ENCODE measurements at places on chromosomes 6 and 20.

DNA sequence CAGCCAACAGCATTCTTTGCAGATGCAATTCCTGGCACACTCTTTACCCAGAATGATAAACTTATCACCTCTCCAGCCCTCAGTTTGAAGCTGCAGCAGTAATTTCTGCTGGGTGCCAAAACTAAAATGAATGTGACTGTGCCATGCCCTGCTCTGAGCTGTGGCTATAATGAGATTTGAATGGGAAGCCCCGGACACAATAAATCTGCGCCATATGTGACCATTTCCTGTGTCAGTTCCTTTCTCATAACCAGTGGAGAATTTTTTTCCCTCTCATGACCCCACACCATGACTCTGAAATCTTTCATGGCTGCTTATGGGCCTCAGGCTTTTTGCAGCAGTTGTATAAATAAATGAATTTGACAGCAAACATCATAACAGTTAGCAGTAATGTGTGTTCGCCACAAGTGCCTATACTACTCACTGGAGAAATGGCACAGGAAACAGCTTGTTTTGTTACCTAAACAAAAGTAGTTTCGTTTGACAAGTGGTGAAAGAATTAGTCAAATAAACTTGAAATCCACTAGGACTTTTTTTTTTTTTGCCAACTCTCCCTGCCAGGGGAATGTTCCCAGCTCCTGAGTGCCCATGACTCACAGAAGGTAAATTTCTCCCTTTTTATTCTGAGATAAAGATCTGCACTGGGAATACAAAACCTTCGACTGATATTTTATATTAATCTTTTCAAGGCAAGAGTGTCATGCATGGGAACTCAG is 408.4 kb downstream of the PKHD1 start:
- DNase-seq: no peak

DNA sequence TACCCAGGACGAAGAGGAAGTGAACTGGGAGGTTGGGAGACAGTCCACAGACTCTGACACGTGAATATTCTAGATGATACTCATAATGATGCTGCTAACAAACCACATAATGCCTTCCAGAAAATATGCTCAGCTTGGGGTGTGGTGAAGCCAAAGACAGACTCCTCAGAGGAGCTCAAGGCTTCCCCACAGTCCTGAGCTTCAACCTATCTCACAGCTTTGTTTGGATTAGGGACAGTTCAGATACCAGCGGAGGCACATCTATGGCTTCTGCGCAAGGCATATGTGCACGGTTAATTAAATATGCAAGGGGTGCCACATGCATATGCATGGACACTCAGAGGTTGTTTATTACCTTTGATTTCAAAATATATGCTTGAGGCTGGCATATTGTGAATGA is 30.7 kb upstream of the MYLIP start:
- no peak for DNase-seq

GRCh38 chr6:165091121-165091785 is 218.2 kb downstream of the C6orf118 start:
- no peak for DNase-seq

DNA sequence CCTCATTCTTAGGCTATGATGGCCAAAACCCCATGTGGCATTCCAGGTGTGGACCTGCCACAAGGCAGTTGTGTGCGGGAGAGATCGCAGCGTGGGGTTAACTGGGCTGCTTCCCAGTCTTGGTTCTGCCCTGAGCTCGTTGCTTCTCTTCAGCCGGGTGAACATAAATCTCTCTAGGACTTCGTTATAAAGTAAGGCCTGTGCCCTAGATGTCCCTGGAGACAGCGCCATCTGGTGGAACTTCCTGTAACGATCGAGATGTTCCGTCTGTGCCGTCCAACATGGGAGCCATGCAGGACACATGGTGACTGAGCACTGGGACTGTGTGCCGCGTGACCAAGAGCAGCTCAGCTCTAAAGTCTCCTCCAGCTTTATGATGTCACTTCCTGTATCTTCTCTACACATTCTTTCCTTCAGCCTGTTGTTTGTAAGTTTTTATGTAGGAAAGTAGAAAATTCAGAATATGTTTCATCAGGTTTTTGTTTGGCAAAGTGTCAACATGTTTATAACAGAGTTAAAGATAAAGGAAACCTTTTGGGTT is 26.8 kb upstream of the RPP40 start:
- DNase-seq: peak; percentile 52

DNA sequence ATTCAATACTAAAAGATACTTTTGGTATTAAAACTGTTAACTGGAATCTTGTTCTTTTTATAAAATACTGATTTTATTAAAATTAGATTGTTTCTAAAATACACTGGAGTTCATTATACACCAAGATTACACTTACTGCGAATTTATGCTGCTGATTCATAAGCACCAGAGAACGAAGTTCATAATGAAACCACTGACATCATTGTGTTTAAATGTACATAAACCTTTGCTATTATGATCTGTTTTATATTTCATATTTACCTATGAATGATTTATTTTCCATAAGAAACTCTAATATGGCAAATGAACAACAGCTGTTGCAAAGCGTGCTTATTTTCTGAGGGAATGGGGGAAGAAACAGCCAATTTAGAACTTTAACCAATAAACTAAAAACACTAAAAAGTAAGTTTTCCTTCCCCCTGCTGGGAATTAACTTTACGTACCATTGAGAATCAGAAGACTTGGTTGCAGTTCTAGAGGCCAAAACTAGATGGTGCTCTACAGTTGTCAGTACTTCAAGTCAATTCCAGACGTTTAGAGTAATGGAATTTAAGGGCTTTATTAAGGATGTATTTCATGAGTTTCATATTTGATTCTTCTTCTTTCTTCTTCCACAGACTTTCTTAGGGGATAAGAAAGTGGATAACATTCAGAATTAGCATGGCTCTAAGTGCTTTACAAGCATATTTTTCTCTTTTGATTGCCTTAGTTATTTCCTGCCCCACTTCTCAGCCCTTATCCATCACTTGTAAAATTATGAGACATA is 30.8 kb upstream of the COL19A1 start:
- no peak for DNase-seq

GRCh38 chr6:155221086-155221485 is 42.7 kb upstream of the CLDN20 start:
- DNase-seq: no peak

GRCh38 chr6:33412140-33413009 is 1.6 kb downstream of the PHF1 start:
- no peak for DNase-seq

DNA sequence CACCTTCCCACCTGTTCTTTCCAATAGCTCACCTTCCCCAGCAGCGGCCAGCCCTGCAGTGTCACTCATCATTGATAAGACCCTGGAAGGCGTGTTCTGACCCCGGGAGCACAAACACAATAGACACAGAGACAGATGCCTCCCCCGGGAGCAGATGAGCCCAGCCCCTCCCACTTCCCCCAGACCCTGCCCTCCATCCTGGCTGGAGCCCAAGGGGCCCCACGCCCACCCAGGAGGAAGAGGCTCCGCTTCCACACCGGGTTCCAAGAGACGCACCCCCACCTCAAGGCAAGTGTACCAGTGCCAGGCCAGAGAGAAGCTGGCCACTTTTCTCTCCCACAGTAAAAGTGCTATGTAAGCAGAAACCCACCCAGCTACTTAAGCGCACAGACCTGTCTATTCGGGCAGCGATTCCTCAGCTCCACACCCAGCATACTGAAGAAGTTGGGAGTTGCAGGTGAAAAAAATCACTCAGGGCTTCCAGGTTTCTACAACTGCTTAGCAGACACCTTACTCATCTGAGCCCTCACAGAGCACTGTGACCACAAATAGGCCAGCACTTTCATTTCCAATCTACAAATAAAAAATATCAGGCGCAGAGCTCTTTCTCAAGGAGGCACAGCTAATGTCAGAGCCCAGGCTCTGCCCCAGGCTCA is 93.4 kb upstream of the NXT1 start:
- DNase-seq: no peak

GRCh38 chr6:22363714-22364239 is 66.9 kb upstream of the PRL start:
- DNase-seq: no peak

DNA sequence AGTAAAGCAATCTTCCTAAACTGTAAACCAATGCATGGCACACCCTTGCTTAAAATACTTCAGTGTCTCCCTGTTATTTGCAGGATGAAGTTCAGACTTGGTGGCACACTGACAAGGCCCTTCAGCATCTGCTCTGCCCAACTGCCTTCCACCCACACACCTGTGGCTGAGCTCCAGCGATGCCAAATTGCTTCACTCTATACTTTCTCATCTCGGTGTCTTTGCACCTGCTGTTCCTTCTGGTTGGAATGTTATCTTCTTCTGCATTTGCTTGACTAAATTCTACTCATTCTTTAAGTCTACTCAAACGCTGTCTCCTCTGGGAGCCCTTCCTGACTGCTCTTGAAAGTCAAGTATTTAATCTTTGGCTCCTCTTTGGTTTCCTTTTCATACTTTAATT is 100.1 kb upstream of the SUPT3H start:
- no peak for DNase-seq

DNA sequence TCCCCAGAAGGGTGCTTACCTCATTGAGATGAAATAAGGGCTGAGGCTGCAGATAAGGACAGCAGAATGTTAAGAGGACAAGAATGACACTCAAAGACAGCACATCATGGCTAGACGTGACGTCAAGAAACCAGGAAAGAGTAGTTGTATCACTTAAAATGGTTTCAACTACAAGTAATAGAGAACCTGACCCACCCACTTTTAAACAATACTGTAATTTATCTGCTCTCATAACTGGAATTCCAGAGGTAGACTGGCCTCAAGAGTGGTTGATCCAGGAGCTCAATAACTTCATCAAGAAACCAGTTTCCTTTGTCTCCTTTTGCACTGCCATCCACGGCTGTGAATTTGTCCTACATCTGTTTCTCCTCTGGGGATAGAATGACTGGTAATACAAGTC is 187.1 kb downstream of the EYA4 start:
- DNase-seq: no peak

DNA sequence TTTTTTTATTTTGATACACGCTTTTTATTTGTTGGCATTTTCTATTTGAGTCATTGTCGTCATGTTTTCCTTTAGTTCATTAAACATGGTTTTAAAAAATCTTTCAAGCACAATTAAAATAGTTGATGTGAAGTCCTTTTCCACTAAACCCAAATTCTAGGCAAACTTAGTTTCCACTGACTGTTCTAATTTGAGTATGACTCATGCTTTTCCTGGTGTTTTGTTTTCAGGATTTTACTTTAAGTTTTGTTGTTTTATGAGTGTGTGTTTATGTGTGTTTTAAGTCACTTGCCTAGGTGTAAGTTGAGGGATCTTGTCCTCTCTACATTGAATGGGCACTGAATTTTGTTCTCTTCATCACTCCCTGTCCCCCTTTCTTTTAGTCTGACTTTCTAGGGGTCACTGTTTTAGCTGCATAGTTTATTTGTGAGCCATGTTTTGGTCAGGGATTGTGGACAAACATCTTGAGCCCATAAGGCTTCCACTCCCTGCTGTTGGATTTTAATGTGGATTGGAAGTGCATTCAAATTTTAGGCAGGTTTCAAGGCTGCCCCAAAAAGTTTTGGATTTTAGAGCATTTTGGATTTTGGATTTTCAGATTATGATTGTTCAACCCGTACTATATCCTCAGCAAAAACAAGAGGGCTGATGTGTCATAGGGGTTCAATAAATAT is 94.8 kb downstream of the CDYL start:
- DNase-seq: no peak

DNA sequence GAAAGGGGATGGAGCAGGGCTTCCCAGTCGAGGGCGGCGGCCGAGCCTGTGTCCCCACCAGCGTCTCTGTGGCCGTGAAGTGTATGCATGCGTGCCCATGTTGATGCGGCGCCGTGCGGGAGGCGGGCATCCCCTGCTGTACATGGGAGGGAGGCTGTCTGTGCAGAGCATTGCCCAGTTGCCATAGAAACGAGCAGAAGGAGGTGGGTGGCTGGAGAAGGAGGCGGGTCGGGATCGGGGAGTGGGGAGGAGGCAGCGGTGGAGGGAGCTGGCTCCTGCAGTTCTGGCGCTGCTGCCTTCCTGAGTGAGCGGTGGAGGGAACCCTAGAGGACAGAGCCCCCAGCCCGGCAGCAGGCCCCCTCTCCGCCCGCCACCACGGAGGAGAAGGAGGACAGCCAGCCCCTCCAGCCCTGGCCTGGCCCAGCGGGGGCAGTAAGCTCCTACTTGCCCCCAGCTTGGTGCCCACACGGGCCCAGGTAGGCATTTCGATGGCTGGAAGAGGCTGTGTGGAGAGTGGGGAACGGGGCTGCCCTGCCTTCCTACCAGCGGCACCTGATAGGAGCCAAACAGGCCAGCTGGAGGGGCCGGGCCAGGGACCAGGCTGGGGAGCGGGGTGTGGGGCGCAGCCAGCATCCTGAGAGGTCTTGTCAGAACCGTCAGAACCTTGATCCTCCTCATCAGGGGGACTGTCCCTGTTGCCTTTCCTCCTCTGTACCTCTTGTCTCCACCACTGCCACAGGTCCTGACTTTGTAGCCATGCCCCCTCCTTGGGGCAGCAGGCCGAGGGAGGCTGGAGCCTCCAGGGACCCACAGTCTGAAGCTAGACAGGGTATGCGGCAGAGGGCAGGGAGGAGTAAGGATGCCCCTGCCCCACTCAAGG is 41.3 kb downstream of the SPDEF start:
- no peak for DNase-seq

DNA sequence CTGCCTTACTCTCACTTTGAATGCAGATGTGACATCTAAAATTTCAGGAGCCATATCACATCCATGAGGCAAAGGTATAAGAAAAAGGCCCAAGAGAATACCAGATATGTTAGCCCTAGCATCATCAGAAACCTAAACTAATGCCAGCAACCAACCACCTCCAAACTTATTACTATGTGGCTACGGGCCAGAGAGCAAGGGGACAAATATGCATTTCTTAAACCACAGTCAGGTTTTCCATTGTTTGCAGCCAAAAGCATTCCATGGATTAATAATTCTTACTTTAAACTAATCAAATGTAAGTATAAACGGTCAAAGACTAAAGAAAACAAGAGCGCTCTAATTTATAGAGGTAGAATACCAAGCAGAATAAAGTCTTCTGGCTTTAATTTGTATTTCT is 84.7 kb downstream of the TASP1 start:
- no peak for DNase-seq

- DNase-seq: no peak
These were observed 258.7 kb upstream of the RNF217 start for GRCh38 chr6:124703541-124703940.

DNA sequence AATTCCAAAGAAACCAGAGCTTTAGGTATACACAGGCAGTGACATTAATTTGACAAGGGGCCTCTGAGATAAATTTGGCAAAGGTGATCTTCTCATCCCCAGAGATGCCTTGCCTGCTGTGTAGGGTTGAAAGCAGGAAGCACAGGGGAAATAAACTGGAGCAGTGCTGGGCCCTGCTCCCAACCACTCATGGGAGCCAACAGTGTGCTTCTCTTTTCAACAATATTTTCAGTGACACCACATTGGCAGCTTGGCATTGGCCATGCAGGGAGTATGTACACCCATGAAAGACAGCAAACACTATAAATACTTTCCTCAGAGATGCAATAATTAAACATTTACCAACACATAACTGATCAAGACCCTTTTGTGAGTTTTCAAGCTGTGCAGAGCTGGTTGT is 90.7 kb upstream of the F13A1 start:
- DNase-seq: no peak

- no peak for DNase-seq
These were observed 10.2 kb downstream of the LAMA4 start for GRCh38 chr6:112243861-112244827.

- DNase-seq: no peak
These were observed 19.5 kb upstream of the TAF8 start for GRCh38 chr6:42030585-42031506.
